ENCODE measurements at places on chromosomes 2 and 18.

DNA sequence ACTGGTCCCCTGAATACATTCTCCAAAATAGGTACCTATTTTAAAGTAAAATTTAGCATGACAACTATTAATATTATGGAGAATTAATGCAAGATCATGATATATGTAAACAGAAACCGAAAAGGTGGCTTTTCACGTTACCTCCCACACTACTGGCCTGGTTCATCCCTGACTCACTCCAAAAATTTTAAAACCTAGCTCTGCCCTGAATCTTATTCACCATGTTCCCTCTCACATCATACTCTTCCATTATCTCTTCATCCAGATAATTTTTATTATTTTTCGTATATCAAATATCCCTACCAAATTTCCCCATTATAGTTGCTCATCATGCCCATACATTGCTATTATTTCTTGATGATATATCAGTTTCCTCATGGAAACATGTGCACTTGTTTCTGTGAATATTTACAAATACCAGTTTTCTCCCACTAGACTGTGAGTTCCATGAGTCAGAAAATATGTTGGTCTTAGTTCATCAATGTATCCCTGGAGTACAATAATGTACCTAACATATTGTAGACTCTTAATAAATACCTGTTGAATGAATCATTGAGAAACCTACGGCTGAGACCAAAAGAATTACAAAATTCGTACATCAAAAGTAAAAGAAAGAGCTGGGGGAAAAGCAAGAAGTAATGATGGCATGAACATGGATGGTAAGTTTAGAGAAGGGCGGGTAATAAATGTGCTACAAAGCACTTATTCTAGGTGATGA is 360.1 kb upstream of the CHAC2 start:
- DNase-seq = no peak

DNA sequence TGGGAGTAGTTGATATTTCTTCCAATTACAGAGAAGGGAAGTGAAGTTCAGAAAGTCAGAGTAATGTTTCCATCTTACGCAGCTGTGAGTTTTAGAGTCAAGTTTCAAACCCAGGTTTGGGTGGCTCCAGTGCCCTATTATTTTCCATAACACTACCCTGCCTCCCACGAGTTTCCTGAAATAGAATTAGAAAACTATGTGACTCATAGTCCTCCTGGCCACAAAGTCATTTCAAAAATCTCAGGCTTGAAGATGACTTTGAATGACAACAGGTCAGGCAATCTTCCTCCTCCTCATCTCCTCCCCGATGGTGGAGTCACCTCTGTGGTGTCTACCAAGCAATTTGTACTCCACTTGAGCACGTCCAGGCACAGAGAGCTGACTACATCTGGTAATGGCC is 212.3 kb upstream of the TRIB2 start:
- no peak for DNase-seq

DNA sequence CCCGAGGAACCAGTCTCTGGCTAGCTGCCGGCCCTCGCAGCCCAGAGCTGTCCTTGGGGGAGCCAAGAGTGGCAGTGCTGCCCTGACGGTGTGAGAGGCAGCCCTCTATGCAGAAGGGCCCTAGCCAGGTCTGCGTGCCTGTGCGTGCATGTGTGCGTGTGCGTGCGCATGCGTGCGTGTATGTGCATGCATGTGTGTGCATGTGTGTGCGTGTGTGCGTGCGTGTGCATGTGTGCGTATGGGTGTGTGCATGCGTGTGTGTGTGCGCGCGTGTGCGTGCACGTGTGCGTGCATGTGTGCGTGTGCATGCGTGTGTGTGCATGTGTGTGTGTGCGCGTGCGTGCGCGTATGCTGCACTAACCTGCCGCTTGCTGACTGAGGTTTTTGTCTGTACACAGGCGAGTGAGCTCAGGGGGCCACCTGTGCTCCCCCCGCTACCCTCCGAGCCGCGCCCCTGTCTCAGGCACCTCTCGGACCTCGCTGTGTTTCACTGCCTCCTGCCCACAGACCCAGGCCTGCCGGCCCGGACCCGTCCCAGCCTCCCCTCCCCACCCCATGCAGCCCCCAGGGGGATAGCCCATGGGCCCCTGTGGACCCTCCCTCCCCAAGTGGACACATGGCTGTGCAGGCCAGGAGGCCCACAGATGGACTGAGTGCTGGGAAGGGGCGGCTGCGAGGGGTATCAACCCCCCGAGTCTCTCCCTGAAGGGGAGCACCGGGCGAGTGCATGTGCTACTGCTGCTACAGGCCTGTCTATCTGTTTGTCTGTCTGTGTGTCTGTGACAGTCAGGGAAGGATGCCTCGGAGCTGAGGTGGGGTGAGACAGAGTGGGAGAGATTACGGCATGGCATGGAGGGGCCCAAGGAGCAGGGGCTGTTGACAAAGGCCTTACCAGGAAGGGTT is 31.3 kb downstream of the SPEG start:
- no peak for DNase-seq

DNA sequence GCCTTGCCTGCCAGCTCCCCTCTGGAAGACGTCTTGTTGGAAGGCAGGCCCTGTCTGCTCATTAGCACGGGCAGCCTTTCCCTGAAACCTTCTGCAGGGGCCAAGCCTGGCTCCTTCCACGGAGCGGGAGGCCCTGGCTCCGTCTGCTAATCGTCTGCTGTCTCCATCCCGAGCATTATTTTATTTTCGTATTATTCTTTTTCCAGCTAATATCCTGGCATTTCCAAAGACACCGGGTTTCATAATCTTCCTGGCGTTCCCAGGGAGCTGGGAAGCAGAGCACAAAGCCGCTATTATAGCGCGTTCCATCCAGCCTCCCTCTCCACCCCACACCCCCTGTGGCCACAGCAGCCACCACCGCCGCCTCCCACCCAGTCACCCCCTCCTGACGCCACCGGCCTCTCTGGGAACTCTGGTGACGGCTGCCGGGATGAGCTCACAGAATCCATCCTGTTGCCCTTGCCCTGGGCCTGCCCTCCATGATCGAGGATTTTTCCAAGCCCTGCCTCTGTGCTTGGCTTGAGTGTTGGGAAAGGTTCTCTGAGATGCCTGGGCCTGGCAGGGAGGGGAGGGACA is 125.5 kb downstream of the DYSF start:
- peak; percentile 20 for DNase-seq
